ENCODE measurements at places on chromosomes 2 and 18.

GRCh38 chr2:10887476-10887875 lies 24.3 kb upstream of the KCNF1 start:
- DNase-seq = no peak

- DNase-seq = no peak
Observed at GRCh38 chr18:8428951-8429350, 180.3 kb upstream of the RAB12 start.

GRCh38 chr2:27870724-27871123 lies 19.5 kb downstream of the RBKS start:
- DNase-seq = no peak

- DNase-seq = no peak
Observed at GRCh38 chr2:144504218-144504641, 15.7 kb downstream of the ZEB2 start.

GRCh38 chr2:74567881-74568280 lies 13.4 kb downstream of the DOK1 start:
- DNase-seq = no peak

- DNase-seq = no peak
Observed at GRCh38 chr2:169673921-169674320, 20.3 kb downstream of the CFAP210 start.

DNA sequence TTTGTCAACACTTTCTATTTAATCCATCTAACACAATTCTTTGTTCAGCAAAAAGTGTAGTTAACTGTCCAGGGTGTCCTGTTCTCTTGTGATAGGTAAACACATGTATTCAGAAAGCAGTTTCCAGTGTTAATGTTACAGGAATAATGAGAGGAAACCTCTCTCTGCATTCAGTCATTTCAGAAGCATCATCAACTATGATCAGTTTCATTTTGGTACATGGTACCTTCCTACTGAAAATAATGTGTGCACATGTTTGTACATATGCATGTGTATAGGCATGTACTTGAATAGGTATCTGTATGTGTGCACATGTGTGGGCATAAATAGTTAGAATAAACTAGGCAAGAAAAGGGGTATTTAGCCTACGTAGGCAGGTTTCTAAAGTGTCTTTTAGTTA lies 16.6 kb downstream of the EFEMP1 start:
- DNase-seq = no peak

GRCh38 chr2:213995400-213996105 lies 415.3 kb upstream of the VWC2L start:
- DNase-seq = no peak

- DNase-seq = no peak
Observed at GRCh38 chr2:44296653-44297052, 21.4 kb downstream of the SLC3A1 start.

GRCh38 chr2:15762449-15762848 lies 170.8 kb downstream of the DDX1 start:
- no peak for DNase-seq

DNA sequence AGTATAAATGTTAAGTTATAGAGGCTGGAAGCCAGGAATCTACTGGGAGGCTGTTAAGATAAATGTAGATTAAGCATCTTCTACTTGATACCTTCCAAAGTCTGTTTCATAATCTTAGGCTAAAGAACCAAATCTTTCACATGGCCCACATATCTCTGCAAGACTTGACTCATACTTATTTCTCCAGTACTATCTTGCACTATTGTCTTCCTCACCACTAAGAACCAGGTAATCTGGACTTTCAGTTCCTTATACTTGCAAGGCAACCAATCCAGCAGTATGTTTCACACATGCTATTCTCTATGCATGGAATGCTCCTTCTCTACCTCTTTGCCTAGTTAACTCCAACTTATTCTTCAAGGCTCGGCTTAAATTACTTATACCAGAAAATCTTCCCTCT lies 62.2 kb downstream of the RBMS1 start:
- no peak for DNase-seq

- no peak for DNase-seq
Observed at GRCh38 chr18:36089001-36089400, 21.6 kb upstream of the RPRD1A start.

DNA sequence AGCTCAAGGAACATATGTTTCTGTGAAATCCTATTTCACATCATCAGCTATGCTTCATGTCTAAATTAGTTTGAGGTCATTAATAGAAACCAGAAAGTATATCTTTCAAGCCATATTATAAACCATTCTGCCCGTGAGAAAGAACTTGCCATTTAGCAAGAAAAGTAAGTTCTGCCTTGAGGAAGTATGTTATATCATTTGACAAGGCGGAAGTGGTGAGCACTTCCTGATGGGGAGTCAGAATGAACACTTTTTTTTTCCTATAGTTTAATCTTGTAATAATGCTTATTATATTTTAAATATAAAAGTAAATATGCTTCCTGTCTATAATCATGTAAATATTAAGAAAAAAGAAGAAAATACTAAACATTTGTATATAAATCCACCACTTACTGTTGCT lies 39.3 kb upstream of the NRXN1 start:
- no peak for DNase-seq

- no peak for DNase-seq
Observed at GRCh38 chr2:74343316-74343715, at the start of gene SLC4A5. TSS of gene SLC4A5 (minus strand) at chr2:74343416. CDS start at chr2:74315023, 28,393 bp downstream.

- no peak for DNase-seq
Observed at GRCh38 chr2:166434491-166434890, 58.7 kb upstream of the SCN9A start.

GRCh38 chr2:8391584-8391983 lies 290.3 kb upstream of the ID2 start:
- DNase-seq = no peak

GRCh38 chr2:136051001-136051724 lies 65.7 kb upstream of the DARS1 start:
- no peak for DNase-seq

- DNase-seq = no peak
Observed at GRCh38 chr2:218184331-218184730, 17.6 kb upstream of the CXCR1 start.

- no peak for DNase-seq
Observed at GRCh38 chr2:2662037-2662846, 331.2 kb upstream of the MYT1L start.

GRCh38 chr2:154960802-154961583 lies 262.5 kb downstream of the KCNJ3 start:
- no peak for DNase-seq

DNA sequence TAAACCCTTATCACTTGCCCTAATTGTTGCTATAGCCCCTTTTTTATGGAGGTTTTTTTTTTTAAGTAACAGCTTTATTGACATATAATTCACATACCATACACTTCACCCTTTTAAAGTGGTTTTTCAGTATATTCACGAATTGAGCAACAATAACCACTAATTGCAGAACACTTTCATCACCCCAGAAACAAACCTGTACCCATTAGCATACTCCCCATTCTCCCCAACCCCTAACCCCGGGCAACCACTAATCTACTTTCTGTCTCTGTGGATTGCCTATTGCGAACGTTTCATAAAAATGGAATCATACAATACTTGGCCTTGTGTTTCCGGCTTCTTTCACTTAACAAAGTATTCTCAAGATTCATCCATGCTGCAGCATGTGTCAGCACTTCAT lies 213.6 kb downstream of the ATAD2B start:
- DNase-seq = no peak

DNA sequence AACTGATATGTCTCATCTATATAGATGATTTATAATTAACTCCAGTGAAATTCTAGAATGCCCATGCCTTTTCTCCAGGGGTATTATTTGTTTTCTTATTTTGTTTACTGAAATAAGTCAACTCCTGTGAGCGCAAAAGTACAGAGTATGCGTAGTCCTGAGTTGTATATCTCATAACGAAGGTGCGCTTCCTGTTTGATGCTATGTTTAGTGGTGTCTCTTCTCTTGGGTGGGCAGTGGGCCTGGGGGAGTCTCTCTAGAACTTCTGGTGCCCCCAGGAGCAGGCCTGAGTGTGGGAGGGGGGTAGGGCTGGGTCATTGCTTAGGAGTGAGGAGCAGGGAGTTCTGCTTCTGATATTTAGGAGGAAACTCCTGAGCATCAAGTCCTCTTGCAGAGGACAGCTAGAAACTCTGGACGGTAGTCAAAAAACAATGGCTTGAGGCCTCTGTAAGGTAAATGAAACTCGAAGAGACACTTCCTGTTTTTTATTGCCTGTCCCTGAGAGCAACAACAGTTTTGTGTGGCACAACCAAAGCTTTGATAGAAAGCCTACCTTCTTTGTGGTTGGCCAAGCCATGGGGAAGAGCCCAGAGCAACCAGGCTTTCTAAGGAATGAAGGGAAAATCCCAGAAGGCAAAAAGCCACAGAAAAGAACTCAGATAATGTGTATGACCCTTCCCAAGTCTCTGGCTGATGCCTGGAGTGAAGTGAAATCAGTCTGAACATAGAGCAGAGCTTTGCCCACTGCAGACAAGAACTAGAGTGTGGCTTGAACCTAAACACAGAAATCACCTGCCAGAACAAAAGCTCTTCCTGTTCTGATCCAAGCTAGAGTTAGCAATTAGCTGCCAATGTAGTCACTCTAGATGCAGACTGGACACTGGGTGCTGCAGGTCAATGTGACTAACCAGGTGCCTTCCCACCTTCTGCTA lies 8.5 kb upstream of the SP140L start:
- no peak for DNase-seq

DNA sequence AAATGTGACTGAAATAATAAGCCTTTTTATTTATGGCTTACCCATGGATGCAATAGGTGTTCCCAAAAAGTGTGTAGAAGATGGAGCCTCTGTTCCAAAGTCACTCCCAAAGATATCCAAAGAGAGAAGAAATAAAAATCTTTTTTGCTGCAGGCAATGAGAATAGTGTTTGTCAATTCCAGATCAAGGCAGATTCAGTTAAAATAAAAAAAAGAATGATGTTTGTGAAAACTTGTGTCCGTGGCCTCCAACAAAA lies 43.9 kb downstream of the COMMD1 start:
- DNase-seq = no peak

- DNase-seq = no peak
Observed at GRCh38 chr2:20578895-20579825, 71.7 kb downstream of the HS1BP3 start.

- DNase-seq = no peak
Observed at GRCh38 chr18:37305066-37305465, 260.5 kb downstream of the CELF4 start.

GRCh38 chr2:216533609-216534008 lies 35.0 kb downstream of the RPL37A start:
- no peak for DNase-seq

DNA sequence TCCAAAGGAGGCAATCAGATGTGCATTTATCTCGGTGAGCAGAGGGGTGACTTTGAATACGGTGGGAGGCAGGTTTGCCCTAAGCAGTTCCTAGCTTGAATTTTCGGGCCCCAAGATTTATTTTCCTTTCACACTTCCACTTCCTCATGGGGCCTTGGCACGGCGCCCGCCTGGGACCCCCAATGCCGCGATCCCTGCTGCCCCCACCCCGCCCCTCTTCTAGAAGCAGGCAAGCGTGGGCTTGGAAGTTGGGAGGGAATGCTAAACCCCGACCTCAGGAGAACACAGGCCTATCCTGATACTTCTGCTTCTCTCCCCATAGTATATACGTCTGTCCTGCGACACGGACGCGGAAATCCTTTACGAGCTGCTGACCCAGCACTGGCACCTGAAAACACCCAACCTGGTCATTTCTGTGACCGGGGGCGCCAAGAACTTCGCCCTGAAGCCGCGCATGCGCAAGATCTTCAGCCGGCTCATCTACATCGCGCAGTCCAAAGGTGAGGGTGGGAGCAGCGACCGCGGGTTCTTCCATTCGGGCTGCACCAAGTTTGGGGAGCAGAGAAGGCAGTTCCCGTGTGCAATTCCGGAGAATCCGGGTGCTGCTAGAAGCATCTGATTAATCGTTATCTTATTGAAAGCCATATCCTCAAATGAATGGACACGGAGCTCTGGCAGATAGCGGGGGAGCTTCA lies 21.6 kb downstream of the TRPM8 start:
- DNase-seq = no peak

DNA sequence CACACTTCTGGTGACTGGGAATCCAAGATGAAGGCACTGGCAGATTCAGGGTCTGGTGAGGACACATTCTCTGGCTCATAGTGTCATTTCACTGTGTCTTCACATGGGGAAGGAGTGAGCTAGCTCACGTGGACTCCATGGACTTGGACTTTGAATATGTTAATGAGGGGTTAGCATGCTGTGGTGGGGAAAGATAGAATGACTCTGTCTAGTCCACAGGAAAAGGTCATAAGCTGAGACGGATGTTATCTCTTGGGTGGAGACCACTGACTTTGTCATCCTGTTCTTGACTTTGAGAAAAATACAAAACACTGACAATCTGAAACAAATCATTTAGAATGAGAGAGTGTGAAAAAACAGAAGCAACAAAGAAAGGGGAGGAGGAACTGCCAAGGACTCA lies 145.9 kb downstream of the PIK3C3 start:
- no peak for DNase-seq

- DNase-seq = no peak
Observed at GRCh38 chr18:22983175-22983574, 50.0 kb downstream of the RBBP8 start.

DNA sequence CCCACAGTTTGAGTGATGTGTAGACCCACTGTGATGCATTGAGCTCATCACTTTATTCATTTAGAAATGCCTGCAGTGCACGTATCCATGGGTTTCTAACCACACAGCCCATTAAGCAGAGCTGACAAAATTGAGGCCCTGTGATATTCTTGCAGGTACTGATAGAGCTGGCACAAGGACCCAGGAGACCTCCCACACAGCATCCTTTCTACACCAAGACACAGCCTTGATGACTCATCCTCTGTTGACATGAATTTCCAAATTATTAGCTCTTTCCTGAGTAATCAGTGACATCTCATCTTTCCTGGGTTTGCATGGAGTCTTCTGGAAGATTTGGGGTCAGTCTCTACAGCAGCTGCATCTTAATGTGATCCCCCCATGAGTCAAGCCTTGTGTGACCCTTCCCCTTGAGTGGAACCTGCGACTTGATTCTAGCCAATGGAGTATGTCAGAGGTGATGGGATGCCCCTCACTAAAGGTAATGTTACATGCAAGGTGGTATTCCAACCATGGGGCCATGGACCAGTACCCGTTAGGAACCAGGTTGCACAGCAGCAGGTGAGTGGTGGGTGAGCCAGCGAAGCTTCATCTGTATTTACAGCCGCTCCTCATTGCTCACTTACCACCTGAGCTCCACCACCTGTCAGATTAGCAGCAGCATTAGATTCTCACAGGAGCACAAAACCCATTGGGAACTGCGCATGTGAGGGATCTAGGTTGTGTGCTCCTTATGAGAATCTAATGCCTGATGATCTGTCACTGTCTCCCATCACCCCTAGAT lies 181.1 kb upstream of the ARL4C start:
- no peak for DNase-seq

DNA sequence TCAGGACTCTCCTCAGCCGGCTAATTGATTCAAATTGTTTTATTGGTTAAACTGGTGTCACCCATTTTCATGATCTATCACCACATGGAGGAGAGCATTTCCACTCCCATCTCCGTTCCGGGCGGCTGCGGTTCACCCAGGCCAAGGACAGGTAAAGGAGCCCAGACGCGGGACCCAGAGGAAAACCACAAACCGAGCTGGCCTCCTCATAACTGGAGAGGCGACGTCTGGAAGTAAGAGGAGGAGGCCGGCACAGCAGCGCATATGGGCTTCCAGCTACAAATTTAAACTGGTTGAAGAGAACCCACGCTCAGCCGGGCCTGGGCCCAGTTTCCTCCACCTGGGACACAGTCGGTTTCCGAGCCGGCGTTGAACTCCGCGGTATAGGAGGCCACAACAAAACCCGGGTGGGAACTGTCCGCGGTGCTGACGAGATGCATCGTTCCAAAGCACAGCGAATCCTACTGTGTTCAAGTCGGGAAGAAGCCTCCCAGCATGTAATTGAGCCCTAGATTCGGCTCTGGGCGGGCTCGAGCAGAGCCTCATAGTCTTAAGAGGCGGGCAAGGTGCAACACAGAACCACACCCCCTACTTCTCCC lies 3.0 kb upstream of the SKOR2 start:
- DNase-seq = no peak

GRCh38 chr2:205435970-205436369 lies 246.3 kb upstream of the NRP2 start:
- no peak for DNase-seq

Measured in activated gamma-delta T cell treated with Interleukin-2 at 50 U/mL for 16 hours (primary cell).